ENCODE measurements at places on chromosomes 13 and 19.

- no peak for DNase-seq
Observed at GRCh38 chr13:94414708-94415107, 64.8 kb downstream of the DCT start.

DNA sequence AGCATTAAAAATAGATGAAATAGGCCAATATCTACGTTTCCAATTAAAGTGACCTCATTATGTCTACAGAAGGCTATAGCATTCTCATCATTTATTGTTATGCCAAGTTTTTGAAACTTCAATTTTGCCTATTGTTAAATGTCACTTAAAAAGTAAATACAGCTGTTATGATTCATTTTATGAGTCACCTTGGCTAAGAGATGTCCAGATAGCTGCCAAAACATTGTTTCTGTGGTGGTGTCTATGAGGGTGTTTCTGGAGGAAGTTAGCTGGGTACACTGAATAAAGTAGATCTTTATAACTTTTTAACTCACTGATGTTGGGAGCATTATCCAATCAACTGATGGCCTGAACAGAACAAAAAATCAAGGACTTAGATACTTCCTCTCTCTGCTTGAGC, 1209.7 kb upstream of the PCDH9 start:
- no peak for DNase-seq

DNA sequence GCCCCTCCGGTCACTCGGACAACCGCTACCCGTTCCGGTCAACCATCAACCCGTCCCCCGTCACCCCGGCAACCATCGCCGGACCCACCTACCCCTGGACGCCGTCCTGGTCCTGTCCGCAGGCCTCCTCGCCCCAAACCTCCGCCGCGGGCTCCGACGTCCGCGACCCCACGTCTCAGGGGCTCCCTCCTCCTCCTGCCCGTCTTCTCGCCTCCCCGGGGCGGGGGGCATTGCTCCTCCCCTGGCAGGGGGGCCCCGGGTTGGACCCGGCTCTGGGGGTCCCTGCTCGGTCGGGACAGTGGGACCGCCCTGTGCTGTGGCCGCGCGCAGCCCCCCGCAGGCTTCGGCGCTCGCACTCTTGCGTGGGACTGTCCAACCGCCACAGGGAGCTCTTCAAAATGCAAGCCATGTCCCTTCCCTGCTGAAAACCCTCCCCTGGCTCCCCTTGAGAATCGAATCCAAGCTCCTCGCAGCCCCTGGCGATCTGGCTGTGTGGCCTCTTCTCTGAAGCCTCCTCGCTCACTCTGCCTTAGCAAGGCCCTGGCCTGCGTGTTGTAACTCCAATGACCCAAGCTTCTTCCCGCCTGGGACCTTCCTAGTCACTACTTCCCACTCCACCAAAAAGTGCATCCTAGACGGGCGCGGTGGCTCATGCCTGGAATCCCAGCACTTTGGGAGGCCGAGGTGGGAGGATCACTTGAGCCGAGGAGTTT, 8.4 kb downstream of the EPHX3 start:
- no peak for DNase-seq

GRCh38 chr19:1283207-1283916, 2.3 kb upstream of the EFNA2 start:
- no peak for DNase-seq

DNA sequence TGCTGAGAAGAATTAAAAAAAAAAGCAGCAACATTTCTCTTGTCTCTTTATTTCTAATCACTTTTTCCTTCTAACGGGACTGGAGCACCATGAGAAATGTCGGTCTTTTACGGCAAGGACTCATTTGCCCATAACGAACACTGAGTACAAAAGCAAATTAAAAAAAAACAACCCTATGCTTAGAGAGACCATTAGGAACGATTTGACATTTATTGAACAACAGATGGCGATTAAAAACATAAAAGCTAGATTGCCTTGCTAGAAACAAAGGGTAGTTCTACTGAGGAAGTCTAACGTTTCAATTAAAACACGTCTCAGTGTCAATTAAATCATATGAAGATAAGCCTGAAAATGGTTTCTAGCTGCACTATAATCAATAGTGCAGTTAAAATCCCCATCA, 51.1 kb downstream of the OLFM4 start:
- no peak for DNase-seq
